ENCODE measurements at places on chromosomes 4 and X.
A peak's percentile ranks its signal among the peaks of the same experiment; 100 is the strongest.

- DNase-seq: peak; percentile 39
Observed at GRCh38 chr4:124483048-124483906, 229.3 kb downstream of the ANKRD50 start.

GRCh38 chrX:76428243-76429130 is 977 bp downstream of the MAGEE1 start:
- DNase-seq: no peak

DNA sequence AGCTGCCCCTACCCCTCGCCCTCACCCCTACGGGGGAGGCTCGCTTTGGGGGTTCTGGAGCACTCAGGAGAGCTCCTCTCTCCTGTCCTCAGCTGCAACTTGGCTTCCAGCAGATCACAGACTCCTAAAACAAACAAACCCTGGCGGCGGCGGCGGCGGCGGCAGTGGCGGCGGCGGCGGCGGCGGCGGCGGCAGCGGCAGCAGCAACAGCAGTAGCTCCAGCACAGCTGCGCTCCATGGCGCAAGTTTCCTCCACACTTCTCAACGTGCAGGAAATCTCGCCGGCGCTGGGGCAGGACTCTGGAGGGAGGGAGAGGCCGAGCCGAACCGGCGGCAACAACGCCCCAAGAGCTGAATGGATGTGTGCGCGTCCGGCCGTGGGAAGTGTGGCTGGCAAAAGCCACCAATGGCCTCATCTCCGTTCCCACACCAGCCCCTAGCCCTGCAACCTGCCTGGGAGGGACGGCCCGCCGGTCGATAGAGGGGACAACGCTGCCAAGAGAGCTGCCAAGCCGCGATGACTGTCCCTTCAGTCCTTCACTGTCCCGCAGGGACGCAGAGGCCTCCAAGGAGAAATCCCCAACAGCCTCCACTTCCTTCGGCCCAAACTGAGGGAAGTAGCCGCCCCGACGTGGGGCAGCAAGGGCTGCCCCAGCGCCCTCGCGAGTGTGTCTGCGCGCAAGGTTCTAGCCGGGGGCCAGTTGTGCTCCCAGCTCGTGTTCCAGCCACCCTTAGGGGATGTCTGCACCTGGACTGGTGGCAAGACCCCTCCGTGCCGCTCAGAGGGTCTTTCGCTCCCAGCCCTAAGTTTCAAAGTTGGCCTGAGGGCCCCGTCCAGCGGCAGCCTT is 775 bp downstream of the SHROOM4 start:
- peak; percentile 63 for DNase-seq

DNA sequence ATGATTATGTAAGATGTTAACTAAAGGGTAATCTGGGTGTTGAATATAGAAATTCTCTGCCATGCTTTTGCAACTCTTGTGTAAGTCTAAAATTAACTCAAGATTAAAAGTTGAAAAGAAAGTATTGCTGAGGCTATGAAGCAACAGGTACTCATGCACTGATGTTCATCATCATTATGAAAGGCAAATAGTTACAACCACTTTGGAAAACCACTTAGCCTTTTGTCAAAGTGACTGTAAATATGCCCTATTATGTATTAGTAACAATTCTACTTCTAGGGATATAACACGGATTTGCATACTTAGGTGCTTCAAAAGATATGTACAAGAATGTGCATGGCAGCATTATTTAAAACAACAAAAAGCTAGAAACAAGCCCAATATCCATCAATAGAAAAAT is 227.8 kb upstream of the CXXC4 start:
- DNase-seq: no peak
